Activated CD8-positive, alpha-beta memory T cell treated with anti-CD3 and anti-CD28 coated beads for 1 hour (primary cell): ENCODE measurements at places on chromosomes 1 and 21.

DNA sequence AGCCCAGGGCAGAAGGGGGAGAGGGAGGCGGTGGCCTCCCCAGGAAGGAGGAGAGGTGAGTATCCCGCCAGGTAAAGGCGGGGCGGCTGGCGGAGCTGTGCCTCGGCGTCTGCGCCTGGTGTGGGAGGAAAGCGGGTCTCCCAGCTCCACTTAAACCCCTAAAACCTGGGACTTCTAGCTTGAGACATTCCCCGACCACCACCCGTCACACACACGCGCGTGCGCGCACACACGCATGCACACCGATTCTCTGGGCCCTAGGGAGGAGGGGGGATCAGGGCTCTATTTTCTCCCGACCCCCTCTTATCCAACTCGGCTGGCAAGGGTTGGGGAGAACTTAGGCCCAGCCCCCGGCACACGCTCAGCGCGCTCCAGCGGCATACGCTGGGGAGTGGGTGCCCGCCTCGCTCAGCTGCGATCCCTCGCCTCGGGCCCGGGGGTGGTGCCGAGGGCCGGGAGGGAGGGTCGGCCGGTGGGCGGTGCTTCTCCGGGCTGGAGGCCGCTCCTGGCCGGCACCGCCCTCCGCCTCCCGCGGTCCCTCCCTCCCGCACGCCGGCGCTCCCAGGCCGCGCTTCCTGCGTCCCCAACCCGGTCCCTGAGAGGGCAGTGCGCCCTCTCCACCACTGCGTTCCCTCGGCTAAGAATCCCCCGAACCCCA is at the start of gene TMEM51:
TMEM51 (plus strand) TSS at position 564 of the 658 bp plus-strand sequence. CDS start 61,341 bp downstream, outside the sequence.
- DNase-seq: no peak

- no peak for DNase-seq
These were observed 247.7 kb upstream of the PTBP2 start for GRCh38 chr1:96473791-96474434.

DNA sequence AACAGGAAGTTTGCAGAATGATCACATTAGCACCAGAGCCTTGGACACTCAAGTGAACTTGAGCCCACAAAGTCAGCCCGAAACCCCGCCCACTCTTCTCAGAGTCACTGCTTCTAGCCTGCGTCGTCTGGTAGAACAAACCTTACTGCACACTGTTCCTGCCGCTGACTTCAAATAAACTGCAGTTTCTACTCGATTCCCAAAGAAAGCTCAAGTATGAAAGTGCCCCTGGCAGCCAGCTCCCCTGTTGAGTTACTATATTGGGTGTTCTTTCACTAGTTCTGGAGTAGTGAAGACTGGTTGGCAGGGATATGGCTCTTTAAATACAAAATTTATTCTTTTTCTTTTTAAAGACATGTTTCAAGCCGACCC is 164.7 kb downstream of the GALNT2 start:
- no peak for DNase-seq

DNA sequence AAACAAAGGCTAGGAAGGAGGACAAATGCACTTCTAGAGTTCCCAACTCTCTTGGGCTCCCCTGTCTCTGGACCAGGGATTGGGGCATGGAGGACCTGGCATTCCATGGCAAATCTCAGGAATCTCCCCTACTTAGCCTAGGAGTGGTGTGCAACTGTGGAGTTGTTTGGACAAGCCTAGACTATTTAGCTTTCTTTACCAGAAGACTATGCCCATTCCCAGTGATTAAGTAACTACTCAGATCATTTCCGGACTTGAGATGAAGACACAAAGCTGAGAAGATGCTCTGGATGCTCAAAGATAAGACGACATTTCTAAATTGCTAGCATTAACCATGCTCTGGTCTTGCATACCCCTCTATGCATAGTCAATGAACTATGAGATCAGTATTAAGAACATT is 13.7 kb upstream of the MARK1 start:
- no peak for DNase-seq

GRCh38 chr1:100746542-100746932 is 27.0 kb downstream of the VCAM1 start:
- no peak for DNase-seq

DNA sequence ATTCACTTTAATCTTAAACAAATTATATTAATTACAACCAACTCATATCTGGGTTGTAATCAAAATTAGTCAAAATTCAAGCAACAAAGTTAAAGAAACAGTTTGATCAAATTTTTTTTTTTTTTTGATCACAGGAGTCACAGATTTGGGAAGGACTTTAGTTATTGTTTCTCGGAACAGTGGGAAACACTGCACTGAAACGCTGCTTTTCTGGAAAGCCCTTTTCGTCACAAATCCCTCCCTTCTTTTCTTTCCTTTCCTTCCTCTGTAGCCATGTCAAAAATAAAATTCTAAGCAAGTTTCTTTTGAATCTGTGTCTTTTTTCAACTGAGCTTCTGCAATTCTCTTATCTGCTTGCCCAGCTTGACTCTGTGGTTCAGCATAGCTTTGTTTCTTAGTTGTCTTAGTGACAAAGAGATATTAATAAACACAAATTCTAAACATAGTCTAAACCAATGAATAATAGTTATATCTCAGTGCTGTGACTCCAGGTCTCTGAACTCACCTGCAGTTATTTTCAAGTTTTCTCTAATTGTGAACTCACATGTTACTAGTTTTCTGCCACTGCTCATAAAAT is 53.8 kb downstream of the PTGS2 start:
- no peak for DNase-seq
